Hepatic stellate cell (primary cell): ENCODE measurements at places on chromosomes 4 and X.

GRCh38 chrX:130120746-130121504, 10.6 kb upstream of the ELF4 start:
- peak; percentile 85 for DNase-seq

- no peak for DNase-seq
Observed at GRCh38 chrX:48793935-48794334, 7.5 kb downstream of the GATA1 start.

GRCh38 chrX:10756441-10756840, 136.1 kb upstream of the MID1 start:
- DNase-seq: peak; percentile 61

- peak; percentile 64 for DNase-seq
Observed at GRCh38 chr4:158051401-158052235, 121.2 kb downstream of the GASK1B start.

- no peak for DNase-seq
Observed at GRCh38 chr4:87122252-87122651, 98.2 kb downstream of the KLHL8 start.

- DNase-seq: no peak
Observed at GRCh38 chrX:49310371-49310770, 6.9 kb downstream of the GAGE10 start.

DNA sequence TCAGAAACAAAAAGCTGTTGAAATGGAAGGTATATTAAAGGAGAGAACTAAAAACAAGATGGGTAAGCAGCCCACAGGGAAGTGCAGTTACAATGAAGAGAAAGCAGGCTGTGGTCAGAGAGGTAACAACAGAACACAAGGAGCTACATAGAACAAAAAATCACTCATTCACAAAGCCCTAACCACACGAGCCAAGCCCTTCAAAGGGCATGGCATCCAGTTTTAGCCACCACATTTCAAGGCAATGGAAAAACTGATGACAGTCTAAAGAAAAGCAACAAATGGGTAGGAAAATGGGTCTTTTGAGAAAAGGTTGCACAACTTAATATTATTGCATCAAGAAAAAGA, 37.5 kb downstream of the KDR start:
- DNase-seq: no peak

DNA sequence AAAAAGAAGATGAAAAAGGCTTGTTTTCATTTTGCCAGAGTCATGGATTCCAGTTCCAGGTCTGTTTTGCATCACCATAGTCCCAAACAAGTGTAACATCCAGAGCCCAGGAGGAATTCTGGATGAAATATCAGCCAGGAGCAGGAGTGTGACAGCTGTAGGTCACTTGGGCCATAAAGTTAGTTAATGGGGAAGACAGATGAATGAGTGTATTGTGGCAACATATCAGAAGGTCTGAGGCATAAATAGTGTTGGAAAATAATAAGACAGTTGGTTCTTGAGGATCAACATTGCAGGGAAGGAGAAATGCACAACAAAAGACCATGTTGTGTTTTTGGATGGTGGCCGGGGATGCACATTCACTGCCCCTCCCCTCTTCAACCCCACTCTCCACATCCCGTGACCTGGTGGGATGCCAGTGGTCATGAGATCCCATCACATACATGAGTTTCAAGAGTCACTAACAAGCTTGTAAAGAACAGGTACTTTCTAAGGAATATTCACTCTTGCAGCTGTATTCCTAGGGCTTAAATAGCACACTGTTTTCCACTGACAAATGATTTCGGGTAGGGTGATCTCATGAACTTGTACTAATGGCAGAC, 83.1 kb upstream of the IGFBP7 start:
- DNase-seq: no peak

DNA sequence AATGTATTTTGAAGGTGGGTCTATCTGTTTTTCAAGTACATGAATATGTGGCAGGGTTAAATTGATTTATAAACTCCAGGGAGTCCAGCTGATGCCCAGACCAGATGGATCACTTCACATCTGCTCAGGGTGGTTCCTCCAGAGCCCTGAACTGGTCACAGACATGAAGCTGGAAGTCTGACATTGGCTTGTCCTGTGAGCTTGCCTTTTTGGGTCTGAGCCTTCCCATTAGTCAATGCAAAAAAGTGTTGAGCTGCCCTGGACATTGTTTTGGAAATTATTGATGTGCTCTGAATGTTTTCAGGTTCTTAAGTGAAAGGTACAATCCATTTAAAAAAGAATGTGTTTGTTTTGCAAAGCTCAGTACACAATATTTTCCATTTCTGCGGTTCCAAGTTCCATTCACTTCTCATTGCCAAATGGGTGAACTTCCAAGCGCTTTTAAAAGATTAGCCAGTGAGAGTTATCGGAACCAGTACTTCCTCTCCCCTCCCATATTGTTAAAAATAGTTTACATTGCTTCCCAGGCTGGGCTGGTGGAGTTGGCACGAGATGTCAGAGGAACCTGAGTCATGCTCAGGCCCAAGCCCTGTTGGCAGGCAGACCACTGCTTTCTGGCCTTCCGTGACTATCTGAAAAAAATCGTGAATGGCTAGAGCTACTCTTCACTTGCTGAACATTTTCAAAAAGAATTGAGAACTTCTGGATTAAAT, 52.1 kb downstream of the PDGFRA start:
- DNase-seq: peak; percentile 72

- no peak for DNase-seq
Observed at GRCh38 chr4:10087152-10087791, 29.3 kb downstream of the WDR1 start.

GRCh38 chr4:98517218-98518021, 141.0 kb downstream of the TSPAN5 start:
- DNase-seq: no peak

DNA sequence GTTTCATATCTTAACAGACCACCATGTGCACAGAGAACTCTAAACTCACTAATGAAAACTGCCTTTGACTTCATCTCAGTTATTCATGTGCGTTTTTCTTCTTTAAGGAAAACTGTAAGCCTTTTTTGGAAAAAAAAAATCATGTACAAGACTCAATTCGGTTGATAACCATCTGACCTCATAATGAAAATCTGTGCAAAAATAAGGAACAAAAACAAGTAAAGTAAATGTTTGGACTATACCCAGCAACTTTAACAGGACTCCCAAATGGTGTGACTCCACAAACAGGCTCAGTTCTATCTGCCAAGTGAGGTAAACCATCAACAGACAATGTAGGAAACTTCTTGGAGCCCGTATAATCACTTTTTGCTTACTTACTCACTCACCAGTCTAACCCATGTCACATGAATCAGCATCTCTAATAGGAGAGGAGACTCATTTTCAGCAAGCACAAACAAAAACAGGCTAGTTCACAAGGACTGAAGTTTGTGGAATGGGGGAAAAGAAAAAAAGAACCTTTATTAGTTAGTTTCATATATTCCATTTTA, 9.3 kb downstream of the APOO start:
- DNase-seq: no peak

GRCh38 chr4:75940692-75941253, at the start of gene NAAA:
TSS of gene NAAA (minus strand) at chr4:75941013. CDS start at chr4:75940949, 64 bp downstream.
- DNase-seq: peak; percentile 75
